ENCODE measurements at places on chromosomes 6 and 20. TPM values are rescaled to one million over a fixed set of nuclear protein-coding genes. Genes with fewer than 3 reads are reported as not detected.

Gene ATP6V1G2
- polyA plus RNA-seq: 7.5 TPM

Gene ZC3H12D
- polyA plus RNA-seq: 0.27 TPM

Gene IL17F
- polyA plus RNA-seq: 0.53 TPM

Gene COL11A2
- polyA plus RNA-seq: 4.8 TPM

Gene XKR7
- 0.25 TPM for polyA plus RNA-seq

Gene SYNGAP1
- 37.8 TPM for polyA plus RNA-seq

Gene TGM2
- polyA plus RNA-seq: 42.3 TPM

Gene IMPG1
- polyA plus RNA-seq: 4.2 TPM

Gene RIPOR2
- 8.4 TPM for polyA plus RNA-seq

Gene FAM83C
- not detected for polyA plus RNA-seq

GRCh38 chr20:40948465-40949267, 80.0 kb upstream of the TOP1 start:
- DNase-seq: no peak

GRCh38 chr6:20605581-20605980, 71.3 kb downstream of the CDKAL1 start:
- no peak for DNase-seq

DNA sequence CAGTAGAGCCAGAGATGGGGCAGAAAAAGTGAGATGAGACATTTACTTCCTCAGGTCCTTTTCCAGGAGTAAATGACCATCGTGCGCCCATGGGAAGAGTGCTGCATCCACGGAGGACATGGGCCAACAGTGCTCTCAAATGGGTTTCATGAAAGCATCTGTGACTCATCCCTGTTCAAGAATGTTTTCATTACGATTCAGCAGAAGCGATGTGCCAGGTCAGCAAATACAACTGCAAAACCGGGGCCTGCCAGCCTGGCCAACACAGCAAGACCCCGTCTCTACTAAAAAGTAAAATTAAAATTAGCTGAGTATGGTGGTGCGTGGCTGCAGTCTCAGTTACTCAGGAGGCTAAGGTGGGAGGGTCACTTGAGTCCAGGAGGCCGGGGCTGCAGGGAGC, 125.1 kb downstream of the LY86 start:
- no peak for DNase-seq

DNA sequence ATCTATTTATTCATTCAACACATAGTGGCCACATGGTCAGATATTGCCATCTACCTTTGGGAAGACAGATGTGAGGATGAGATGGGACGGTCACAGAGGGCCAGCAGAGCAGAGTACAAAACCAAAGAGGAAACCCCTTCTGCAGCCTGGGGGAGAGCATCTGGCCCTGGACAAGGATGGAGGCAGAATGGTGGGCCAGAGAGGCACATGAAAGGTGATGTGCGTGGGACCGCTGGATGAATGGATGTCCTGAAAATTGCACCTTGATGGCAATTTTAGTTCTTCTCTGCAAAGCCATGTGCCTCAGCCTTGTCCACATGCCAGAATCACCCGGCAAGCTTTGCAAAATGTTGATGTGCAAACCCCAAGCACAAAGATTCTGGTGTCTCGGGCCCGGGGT, 77.4 kb upstream of the CD93 start:
- no peak for DNase-seq

- peak; percentile 19 for DNase-seq
These were observed 1.5 kb downstream of the SALL4 start for GRCh38 chr20:51800872-51801121.

DNA sequence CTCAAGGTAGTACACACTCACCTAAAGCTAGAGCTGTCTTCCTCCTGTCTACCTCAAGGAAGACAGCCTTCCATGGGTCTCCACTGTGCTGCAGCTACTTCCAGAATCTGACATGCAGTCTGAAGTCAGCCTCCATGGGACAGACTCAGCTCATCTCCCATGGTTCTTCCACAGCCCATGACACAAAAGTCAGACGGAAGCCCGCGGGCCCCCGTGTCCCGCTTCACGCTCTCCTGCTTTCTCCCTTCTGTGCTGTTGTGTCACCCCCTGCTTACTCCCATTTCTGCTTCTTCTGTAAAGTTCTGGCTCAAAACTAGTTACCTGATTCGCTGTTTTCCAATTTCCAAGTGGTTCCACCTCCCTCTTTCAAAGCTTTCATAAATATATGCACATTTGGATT, 184.5 kb downstream of the SYNE1 start:
- DNase-seq: no peak

DNA sequence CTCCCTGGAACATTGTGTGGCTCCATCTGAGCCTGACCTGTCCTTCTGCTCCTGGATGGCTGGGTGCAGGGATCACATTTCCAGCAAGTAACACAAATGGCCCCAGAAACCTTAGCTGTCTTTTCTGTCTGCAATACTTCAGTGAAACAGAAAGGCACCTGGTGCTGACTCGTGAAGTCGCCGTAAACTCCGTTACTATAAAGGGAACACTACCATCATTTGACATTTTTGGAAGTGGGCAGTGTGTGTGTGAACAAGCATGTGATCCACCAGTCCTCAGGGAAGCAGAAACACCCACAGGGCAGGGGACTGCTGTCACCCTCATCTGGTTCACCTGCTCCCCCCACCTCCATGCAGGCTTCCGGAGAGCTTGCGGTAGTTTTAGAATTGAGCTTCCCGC, 23.9 kb downstream of the SERPINB6 start:
- no peak for DNase-seq

GRCh38 chr6:36536873-36537547, 10.3 kb downstream of the STK38 start:
- no peak for DNase-seq

DNA sequence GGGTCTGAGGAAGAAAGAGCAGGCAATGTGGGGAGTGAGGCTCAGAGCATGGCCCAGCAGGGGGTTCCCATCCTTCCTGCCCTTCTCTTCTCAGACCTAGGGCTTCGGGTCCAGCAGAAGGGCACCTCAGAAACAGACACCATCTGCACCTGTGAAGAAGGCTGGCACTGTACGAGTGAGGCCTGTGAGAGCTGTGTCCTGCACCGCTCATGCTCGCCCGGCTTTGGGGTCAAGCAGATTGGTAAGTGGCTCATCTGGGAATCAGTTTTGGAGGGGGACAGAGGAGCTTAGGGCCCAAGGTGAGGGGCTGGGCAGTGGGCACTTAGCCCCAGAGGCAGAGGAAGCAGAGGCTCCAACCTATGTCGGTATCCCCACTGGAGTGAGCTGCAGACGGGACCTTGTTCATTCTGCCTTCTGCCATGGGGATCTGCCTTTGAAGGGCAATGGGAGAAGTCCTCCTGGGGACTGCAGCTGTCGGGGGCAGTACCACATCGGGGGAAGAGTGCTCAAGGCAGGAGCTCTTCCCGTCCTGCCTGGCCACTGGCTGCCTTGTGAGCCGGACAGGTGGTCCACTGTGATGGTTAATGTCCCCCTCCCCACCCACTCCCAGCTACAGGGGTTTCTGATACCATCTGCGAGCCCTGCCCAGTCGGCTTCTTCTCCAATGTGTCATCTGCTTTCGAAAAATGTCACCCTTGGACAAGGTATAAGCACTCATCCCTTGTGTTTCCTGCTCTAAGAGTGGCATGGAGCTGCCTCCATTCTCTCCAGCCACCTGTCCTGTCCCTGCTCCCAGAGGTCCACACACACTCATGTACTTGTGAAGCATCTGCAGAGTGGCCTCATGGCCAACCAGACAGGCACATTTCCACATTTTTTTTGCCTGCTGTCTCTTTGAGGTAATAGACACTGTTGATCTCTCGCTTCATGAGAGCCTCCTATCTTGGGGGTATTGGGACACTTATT, 4.7 kb downstream of the CD40 start:
- no peak for DNase-seq

DNA sequence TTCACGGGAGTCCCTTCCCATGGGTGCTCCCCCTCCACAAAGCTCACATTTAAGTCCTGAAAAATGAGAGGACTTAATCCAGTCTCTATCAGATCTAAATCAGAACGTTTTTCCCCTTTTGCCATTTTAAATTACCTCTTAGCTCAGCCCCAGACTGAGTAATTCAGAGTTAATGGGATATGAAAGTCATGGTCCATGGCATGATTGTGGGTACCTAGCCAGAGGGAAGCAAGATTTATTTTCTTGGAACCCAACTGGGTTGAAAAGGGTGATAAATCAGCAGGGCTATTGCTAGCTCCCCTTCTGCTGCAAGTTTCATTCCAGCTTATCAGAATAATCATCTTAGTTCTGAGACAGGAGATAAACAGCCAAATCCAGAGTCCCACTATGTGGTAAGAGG, 320.2 kb upstream of the CHD6 start:
- DNase-seq: peak; percentile 51

DNA sequence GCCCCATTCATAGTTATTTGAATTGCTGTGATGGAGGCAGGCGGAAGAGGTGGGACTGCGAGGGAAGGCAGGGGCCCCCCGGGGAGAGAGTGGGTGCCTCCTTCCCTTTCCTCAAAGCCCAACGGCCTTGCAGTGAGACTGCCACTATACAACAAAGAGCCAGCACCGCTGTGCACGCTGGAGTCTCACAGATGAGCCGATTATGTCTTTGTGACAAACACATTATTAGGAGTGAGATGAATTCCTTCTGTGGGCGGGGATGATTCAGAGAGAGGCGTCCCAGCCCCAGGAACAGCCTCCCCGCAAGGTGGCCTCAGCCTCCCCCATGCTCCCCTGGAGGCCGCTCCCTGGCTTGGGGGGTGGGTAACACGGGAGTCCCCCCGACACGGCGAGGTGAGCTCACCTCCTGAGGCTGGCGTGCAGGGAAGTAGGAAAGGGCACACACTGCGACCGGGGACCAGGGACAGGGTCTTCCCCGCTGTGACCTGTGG, 26.7 kb downstream of the NTSR1 start:
- no peak for DNase-seq

DNA sequence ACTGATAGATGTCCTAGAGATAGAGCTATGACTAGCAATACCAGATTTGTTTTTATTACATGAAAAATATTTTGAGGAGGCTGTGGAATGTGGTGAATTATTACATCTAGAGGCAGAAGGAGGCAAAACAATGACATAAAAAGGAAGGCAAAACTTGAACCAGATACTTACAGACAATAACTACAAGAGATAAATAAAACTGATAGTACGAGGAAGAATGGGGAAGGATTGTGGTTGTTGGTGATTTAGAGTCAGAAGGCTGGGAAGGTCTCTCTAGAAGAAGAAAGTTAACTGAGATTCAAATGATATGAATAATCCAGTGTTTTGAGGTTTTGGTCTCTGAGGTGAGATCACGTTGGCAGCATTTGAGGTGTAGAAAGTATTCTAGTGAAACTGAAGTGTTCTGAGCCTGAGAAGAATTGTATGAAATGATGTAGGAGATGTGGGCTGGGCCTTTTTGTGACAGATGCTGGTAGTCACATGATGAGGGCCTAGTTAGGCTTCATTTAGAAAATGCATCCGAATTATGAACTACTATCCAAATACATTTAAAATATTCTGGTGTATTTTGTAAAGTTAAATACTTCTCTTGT, 589.1 kb downstream of the EYS start:
- DNase-seq: no peak

- no peak for DNase-seq
These were observed 16.4 kb downstream of the TBPL1 start for GRCh38 chr6:133969285-133969920.

- no peak for DNase-seq
These were observed 6.1 kb downstream of the SRXN1 start for GRCh38 chr20:646868-647233.

DNA sequence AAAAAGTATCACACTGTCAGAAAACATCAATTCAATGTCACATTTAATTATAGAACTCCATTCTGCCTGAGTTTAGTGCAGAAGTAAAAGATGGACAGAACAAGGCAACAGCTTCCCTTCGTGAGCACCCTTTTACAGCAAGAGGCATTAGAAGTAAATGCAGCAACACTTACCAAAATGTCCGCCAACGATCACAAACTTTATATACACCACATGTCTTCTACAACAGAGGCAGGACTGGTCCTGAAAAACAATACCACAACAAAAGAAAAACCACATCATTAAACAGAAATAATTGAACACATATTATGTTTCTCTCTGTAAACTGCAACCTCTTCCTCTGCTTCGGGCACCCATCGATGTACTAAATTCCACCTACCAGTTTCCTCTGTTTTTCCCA, 92.9 kb downstream of the FYN start:
- no peak for DNase-seq

DNA sequence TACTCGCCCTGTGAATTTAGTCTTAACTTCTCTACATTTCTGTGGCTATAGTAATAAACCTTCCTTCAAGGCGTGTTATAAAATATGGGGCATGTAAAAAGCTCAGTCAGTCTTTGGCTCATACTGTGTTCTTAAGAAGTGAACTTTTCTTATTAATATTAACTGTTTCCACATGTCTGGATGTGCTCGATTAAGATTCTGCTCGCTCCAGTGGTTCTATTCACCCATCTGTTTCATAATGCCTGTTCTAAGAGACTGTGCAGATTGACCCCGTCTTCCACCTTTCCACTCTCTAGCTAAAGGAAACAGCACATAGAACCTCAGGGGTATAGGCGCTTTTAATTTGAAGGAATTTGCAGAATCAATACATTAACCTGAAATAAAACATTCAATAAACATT, 99.9 kb downstream of the L3MBTL3 start:
- DNase-seq: no peak

DNA sequence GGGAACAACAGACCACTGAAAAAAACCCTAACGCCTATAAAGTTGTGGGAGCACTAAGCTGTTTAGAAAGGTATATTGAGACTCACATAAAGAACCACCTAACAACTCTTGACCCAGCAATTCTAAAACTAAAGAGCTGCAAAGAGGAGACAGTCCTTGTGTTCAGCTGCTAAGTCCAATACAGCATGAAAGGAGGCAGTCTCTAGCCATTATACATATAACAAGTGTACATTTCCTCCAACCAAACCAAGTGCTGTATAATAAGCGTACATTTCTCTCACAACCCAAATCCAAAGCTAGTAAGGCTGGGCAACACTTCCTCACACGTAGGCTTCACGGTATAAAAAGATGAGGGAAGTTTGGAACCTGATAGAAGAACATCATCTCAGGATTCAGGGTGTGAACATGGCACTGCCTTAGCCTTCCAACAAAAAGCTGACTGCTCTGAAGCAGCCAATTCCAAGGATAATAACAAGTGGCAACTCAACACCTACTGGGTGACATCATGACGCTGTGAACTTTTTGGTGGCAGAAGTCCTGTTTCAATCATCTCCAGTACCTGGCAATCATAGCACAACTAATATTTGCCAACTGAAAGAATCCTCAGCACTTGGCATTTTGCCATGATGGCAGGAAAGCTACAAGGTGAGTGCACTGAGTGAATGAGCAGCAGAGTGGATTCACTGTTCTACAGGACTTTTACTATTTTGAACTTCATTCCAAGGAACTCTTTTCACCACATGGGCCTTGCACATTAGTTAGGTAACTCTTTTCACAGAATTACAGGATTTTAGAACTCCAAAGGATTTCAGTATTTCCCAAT, 16.6 kb downstream of the TBC1D20 start:
- no peak for DNase-seq

DNA sequence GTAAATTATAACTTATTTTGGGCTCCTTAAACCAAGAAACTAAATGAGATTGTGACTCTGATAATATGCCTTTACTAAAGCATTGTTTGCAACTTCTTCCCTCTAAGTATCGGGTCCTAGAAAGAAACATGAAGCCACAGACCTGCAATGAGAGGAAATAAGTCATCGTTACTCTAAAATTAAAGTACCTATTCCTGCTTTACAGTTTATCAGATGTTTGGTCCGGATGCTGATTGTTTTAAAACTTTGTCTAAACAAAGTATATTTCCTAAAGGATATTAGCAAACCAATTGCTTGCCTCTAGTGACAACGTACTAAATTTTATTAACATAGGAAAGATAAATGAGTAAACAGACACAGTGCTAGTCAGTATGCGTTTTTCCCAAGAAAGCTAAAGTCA, 216.8 kb downstream of the GJA1 start:
- DNase-seq: no peak
